ENCODE measurements at places on chromosomes 6 and 20.

DNA sequence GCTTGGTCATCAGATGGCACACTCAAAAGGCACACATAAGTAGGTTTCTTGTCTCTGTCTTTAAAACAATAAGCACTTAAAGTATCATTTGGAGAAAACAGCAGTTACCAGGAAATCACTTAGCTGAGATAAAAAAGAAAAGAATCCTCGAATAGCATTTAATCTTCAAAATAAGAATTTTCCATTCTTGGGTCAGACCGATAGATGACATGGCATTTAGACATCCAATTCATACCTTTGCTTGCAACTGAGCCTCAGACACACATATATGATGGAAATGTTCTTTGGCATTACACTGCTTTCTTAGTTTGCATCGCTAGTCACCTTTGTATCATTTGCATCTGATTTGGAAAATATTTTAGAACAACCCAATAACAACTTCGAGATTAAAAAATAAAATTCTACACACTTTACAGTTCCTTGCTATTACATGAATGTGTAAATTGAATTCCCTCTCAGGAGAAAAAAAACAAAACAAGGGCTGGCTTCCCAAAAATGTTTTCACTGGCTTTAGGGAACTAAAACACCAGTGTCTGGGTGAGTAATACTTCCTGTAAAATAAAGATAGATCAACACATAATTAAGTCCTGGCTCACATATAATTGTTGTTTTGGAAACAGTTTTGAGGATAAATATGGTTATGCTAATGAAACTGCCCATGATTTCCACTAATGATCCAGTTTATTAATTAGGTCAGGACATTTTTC lies 1.3 kb upstream of the RNF217 start:
- DNase-seq, result no peak

DNA sequence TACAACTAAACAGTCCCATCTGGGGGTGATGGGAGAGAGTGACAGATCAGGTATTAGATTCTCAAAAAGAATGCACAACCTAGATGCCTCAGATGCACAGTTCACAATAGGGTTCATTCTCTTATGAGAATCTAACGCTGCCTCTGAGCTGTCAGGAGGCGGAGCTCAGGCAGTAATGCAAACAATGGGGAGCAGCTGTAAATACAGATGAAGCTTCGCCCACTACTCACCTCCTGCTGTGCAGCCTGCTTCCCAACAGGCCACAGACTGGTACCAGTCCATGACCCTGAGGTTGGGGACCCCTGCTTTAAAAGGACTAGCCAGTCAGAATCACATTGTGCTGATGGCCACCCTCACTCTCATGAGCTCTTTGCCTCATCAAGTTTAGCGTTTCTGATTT lies 247.0 kb upstream of the KCNQ5 start:
- DNase-seq, result no peak

DNA sequence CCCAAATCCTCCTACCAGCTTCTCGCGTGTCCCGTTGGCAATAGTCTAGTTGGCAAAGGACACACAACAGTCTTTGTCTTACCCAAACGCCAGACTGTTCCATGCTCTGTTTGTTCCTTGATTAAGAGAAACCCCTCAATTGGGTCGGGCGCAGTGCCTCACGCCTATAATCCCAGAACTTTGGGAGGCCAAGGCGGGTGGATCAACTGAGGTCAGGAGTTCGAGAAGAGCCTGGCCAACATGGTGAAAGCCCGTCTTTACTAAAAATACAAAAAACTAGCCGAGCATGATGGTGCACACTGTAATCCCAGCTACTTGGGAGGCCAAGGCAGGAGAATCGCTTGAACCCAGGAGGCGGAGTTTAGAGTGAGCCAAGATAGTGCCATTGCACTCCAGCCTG lies 153.7 kb downstream of the GRM4 start:
- DNase-seq, result no peak

DNA sequence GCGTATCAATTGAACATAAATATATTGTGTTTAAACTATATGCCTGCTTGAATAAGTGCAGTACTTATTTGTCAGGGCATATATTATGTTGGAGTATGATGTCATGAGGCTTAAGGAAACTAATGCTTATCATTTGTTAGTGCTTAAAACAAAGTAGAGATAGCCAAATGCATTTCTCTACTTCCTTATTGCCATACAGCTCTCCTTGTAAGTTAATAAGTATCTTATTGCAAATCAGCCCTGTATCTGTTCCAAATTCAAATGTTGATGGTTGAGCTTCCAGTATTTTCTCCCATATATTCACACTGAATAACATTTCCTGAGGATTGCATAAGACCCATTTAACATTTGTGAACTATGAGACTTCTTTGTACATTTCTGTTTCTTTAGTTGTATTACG lies 57.8 kb downstream of the CARMIL1 start:
- DNase-seq, result no peak

GRCh38 chr6:124226396-124226795 lies 422.7 kb downstream of the NKAIN2 start:
- DNase-seq, result no peak

GRCh38 chr20:11542645-11543044 lies 375.0 kb upstream of the BTBD3 start:
- DNase-seq, result no peak

GRCh38 chr6:44439270-44440045 lies 52.0 kb downstream of the CDC5L start:
- DNase-seq, result no peak

DNA sequence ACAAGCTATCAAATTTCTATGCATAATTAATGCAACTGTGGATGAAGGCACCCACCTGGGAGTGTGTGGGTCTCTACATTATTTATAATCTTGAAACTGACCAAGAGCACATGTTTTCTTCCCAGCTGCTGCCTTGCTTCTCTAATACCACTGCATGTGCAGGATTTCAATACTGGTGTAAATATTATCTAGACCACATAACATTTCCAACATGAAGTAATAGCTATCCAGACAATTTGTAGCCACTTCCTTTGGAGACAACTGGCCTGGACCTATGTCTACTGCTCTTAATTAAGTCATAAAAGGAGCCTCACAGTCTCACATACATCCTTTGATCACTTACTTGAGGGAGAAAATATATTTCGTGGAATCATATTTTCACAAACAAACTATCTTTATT lies 180.7 kb downstream of the HIVEP2 start:
- DNase-seq, result no peak

GRCh38 chr6:26220145-26220970 lies 133.1 kb downstream of the HFE start:
- DNase-seq, result no peak

Data from stimulated activated CD4-positive, alpha-beta T cell treated with anti-CD3 and anti-CD28 coated beads, Interleukin-15, amount 100 ng/mL, for 1 hour (primary cell).